ENCODE measurements at places on chromosomes 11 and 22. TPM values are rescaled to one million over a fixed set of nuclear protein-coding genes. Genes with fewer than 3 reads are reported as not detected.

- H3K36me3 ChIP-seq = peaks cover 5% of the 10 kb centered on the region
- H3K4me3 ChIP-seq = no peak overlapping the region
- DNase-seq = no peak
- no peak overlapping the region for H3K27ac ChIP-seq
- peaks cover 18% of the 10 kb centered on the region for H3K4me1 ChIP-seq
Measured at GRCh38 chr11:563812-564578, 3.2 kb downstream of the RASSF7 start.

GRCh38 chr11:98455500-98456307, 565.0 kb upstream of the CNTN5 start:
- no peaks in the 10 kb centered on the region for H3K4me1 ChIP-seq
- DNase-seq = no peak
- no peaks in the 10 kb centered on the region for H3K36me3 ChIP-seq
- no peak overlapping the region for H3K27ac ChIP-seq
- H3K27me3 ChIP-seq = no peaks in the 10 kb centered on the region

Gene SCGB2A2
- total RNA-seq = not detected

DNA sequence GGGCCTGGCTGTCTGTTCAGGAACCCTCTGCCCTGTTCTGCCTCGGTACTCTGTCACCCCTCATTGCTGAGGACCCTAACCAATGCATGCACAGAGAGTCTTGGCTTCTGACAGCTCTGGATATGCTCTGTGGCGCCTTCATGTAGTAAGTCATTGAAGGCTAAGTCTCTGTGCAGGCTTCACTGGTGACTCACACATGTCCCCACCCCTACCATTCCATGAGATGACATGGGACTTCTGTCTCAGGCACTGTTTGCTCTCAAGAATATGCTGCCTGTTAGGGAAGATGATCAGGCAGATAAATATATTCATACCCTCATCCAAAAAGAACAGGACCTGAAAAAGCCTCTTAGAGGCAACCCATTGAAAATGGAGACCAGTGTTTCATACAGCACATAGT, 43.6 kb upstream of the HORMAD2 start:
- no peak overlapping the region for H3K4me3 ChIP-seq
- H3K36me3 ChIP-seq = no peaks in the 10 kb centered on the region
- H3K4me1 ChIP-seq = no peaks in the 10 kb centered on the region
- DNase-seq = no peak

GRCh38 chr11:3037945-3038271, 19.3 kb downstream of the CARS1 start:
- no peak for DNase-seq
- H3K4me3 ChIP-seq = no peak overlapping the region
- peaks cover 19% of the 10 kb centered on the region for H3K36me3 ChIP-seq
- H3K27me3 ChIP-seq = no peaks in the 10 kb centered on the region
- H3K27ac ChIP-seq = no peak overlapping the region

Gene ELFN2
- total RNA-seq = 0.11 TPM

Gene VSIG10L2
- not detected for total RNA-seq

Gene LDLRAD3
- 6.2 TPM for total RNA-seq

- peak; percentile 9 for DNase-seq
- H3K36me3 ChIP-seq = no peaks in the 10 kb centered on the region
- H3K4me1 ChIP-seq = no peaks in the 10 kb centered on the region
- no peaks in the 10 kb centered on the region for H3K27me3 ChIP-seq
Measured at GRCh38 chr11:69969890-69970784, 108.0 kb upstream of the ANO1 start.

Gene C11orf16
- not detected for total RNA-seq

Gene HTR3A
- total RNA-seq = 0.24 TPM

GRCh38 chr22:32788904-32789624, 12.4 kb upstream of the TIMP3 start:
- H3K27me3 ChIP-seq = no peaks in the 10 kb centered on the region
- DNase-seq = no peak

Gene NXPE1
- not detected for total RNA-seq

DNA sequence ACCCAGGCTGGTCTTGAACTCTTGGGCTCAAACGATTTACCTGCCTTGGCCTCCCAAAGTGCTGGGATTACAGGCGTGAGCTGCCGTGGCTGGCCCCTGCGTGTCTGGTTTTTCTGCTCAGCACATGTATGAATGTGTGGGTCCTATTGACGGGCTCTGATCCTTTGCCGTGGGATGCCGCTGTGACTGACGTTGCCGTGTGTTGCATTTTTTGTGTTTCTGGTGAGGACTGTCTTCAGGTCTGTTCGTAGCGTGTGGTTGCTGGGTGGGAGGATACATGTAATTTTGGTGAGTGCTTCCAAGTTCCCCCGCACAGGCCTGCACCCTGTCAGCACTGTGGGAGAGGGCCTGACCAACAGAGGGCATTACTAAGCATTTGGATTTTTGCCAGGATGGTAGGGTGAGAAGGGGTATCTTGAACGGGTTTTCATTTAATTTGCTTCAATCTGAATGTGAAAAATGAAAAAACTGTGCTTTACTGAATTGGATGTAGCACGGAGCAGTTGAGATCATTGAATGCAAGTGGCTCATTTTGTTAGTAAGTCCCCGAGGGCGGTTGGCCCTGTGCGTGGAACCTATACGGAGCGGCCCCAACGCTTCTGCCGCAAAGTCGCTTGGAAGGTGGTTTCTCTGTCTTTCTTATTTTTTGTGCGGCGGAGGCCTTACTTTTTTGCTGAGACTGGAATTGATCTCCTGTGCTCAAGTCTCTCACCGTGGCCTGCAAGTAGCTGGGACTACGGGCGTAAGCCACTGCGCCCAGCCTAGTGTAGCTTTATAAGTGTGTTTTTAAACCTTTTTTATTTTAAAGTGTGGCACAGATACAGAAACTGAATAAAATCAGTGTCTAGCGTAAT, 8.2 kb downstream of the ZBED4 start:
- no peak overlapping the region for H3K4me3 ChIP-seq
- H3K36me3 ChIP-seq = no peaks in the 10 kb centered on the region
- no peaks in the 10 kb centered on the region for H3K27me3 ChIP-seq
- H3K4me1 ChIP-seq = no peaks in the 10 kb centered on the region

Gene OPCML
- 0.51 TPM for total RNA-seq

- H3K27me3 ChIP-seq = no peaks in the 10 kb centered on the region
- H3K27ac ChIP-seq = peak within 1 kb of the TSS; percentile 80
- peak within 1 kb of the TSS; percentile 91 for H3K4me3 ChIP-seq
- H3K36me3 ChIP-seq = peaks cover 6% of the 10 kb centered on the region
- peaks cover 22% of the 10 kb centered on the region for H3K4me1 ChIP-seq
- peak; percentile 84 for DNase-seq
Measured at GRCh38 chr11:64358907-64359711, at the start of gene RPS6KA4. Gene RPS6KA4, plus strand, starts transcription at chr11:64359162. Its CDS starts 74 bp downstream, at chr11:64359236.

DNA sequence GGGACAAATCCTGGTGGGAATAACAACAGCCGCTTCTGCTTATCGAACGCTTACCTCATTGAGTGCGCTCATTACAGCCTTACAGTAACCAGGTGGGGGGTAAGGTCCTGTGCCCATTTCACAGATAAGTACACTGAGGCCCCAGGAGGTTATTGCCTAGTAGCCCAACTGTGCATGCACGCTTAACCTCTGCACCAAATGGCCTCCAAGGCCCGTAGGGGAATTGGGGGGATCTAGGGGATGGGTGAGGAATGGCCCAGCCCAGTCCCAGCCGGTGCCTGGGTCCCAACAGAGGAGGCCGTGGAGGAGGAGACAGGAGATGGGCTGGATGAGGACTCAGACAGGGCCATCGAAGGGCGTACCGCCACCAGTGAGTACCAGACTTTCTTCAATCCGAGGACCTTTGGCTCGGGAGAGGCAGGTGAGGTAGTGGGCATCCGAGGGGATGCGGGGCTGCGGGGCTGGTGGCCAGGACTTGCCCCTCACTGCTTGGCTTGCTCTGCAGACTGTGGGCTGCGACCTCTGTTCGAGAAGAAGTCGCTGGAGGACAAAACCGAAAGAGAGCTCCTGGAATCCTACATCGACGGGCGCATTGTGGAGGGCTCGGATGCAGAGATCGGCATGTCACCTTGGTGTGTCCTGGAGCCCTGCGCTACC, 7.3 kb downstream of the F2 start:
- no peaks in the 10 kb centered on the region for H3K27me3 ChIP-seq
- no peak overlapping the region for H3K4me3 ChIP-seq
- no peaks in the 10 kb centered on the region for H3K4me1 ChIP-seq
- H3K27ac ChIP-seq = no peak overlapping the region

GRCh38 chr11:69240332-69241074, 53.5 kb upstream of the MYEOV start:
- no peak overlapping the region for H3K4me3 ChIP-seq
- H3K27me3 ChIP-seq = peaks cover 3% of the 10 kb centered on the region
- H3K4me1 ChIP-seq = no peaks in the 10 kb centered on the region
- H3K36me3 ChIP-seq = no peaks in the 10 kb centered on the region
- peak; percentile 45 for DNase-seq

GRCh38 chr11:115193914-115194801, 310.1 kb downstream of the CADM1 start:
- no peaks in the 10 kb centered on the region for H3K27me3 ChIP-seq
- no peaks in the 10 kb centered on the region for H3K36me3 ChIP-seq

DNA sequence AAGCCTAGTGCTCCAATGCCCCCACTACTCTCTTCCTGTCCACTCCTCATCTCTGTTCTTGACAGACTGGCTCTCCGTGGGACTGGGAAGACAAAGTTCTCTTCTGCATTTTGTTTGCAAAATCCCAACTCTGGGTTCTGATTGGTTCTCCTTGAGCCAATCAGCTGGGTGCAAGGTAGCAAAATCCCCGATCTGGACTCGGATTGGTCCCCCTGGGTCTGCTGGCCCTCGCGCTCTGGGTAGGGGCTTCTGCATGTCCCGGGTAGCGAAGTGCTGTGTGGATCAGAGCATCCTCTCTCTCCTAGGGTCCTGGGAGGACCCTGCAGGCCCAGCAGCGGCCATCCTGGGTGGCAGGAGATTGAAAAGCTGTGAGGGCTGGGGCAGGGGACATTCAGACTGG, 22.3 kb upstream of the A4GALT start:
- H3K27ac ChIP-seq = no peak overlapping the region
- peaks cover 4% of the 10 kb centered on the region for H3K4me1 ChIP-seq
- DNase-seq = no peak
- H3K4me3 ChIP-seq = no peak overlapping the region

- no peak overlapping the region for H3K27ac ChIP-seq
- no peaks in the 10 kb centered on the region for H3K36me3 ChIP-seq
- no peak for DNase-seq
- no peaks in the 10 kb centered on the region for H3K27me3 ChIP-seq
- no peaks in the 10 kb centered on the region for H3K4me1 ChIP-seq
Measured at GRCh38 chr11:2205981-2206690, 34.5 kb upstream of the TH start.

Gene CCDC73
- total RNA-seq = not detected

DNA sequence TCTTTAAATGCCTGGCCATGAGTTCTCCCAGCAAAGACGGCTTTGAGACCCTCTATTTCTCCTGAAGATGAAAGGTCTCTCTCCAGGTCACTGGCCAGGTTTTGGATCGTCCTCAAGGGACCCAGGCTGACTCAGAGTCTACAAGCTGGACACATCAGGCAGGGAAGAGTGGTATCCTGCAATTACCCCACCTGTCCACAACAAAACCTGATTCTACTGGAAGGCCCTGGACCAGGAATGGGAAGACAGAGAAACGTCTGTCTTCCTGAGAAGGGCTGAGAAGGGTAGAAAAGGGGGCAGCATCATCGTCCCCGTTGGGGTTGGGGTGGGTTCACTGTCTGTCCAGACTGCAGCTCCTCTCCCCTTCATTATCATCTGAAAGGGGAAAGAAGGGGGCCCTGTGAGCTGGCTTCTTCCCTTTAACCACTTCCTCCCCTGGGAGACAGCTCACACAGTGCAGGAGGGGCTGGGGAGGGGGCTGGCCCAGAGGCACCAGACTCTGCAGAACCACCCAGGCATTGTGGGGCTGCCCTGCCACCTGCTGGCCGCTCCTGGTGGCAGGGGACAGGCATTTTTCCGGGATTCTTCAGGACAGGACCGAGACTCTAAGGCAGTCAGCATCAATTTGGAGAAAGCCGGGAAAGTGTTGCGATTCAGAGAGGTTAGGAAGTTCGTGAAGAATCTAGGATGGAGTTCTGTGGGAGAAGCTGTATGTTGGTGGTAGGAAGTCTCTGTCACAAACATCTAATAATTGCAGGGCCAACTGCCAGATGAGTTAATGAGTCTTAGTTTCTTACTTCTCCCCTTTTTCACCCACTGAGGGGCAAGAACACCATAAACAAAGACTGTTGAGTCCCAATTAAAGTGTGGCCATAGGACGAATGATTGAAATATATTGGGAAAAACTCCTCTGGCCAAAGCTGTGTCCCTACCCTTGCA, 57.6 kb downstream of the SYN3 start:
- no peak overlapping the region for H3K4me3 ChIP-seq
- no peak overlapping the region for H3K27ac ChIP-seq
- no peaks in the 10 kb centered on the region for H3K36me3 ChIP-seq
- H3K27me3 ChIP-seq = no peaks in the 10 kb centered on the region
- no peaks in the 10 kb centered on the region for H3K4me1 ChIP-seq

Gene SERPING1
- 42.8 TPM for total RNA-seq

GRCh38 chr11:59076876-59077571, 9.1 kb upstream of the GLYATL1B start:
- no peaks in the 10 kb centered on the region for H3K4me1 ChIP-seq
- no peaks in the 10 kb centered on the region for H3K36me3 ChIP-seq
- H3K4me3 ChIP-seq = no peak overlapping the region

Gene GDPD4
- not detected for total RNA-seq

DNA sequence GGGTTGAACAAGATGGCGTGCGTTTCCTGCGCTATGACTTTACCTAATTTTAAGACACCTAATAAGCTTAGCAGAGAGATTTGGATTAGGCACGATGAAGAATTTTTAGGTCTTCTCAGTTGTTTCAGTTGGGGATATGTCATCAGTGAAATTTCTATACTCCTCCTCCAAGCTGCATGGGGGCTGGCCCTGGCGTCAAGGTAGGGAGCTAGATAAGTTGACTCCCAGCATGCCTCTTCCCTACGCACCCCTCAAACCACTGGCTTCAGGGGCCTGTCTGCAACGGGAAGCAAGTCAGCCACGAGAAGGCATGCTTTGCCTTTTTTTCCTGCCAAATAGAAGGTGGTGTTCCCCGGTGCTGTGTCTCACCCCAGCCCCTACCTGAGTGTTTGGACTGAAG, 13.3 kb downstream of the DGAT2 start:
- no peak for DNase-seq
- H3K27me3 ChIP-seq = no peaks in the 10 kb centered on the region
- no peak overlapping the region for H3K4me3 ChIP-seq
- no peak overlapping the region for H3K27ac ChIP-seq
- H3K36me3 ChIP-seq = no peaks in the 10 kb centered on the region
- no peaks in the 10 kb centered on the region for H3K4me1 ChIP-seq

Gene PRR33
- not detected for total RNA-seq
